CD4-positive, alpha-beta T cell treated with Interleukin-12 subunit alpha and Interleukin-12 subunit beta, for 1 hour (primary cell): ENCODE measurements at places on chromosomes 2 and 18.

DNA sequence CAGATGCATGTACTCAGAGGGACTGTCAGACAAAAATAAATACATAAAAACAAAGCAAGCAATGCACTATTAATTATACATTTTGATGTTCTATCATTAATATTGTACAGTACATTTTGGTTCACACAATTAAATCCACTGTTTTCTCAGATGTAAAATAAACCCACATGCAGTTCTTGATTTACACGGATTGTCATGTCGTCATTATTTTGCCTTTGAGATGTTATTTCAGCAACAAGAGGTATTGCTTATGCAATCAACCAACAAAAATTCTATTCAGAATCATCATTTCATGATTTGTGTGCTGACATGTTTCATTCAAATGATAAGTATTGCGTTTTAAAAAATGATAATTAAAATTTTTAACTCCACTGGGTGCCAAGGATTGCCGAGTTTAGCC lies 79.2 kb downstream of the TSHZ1 start:
- DNase-seq, result no peak

- DNase-seq, result no peak
These were observed 316.6 kb upstream of the CHST9 start for GRCh38 chr18:27501671-27502070.

- DNase-seq, result peak; percentile 52
These were observed 23.7 kb downstream of the METTL4 start for GRCh38 chr18:2547477-2548087.

DNA sequence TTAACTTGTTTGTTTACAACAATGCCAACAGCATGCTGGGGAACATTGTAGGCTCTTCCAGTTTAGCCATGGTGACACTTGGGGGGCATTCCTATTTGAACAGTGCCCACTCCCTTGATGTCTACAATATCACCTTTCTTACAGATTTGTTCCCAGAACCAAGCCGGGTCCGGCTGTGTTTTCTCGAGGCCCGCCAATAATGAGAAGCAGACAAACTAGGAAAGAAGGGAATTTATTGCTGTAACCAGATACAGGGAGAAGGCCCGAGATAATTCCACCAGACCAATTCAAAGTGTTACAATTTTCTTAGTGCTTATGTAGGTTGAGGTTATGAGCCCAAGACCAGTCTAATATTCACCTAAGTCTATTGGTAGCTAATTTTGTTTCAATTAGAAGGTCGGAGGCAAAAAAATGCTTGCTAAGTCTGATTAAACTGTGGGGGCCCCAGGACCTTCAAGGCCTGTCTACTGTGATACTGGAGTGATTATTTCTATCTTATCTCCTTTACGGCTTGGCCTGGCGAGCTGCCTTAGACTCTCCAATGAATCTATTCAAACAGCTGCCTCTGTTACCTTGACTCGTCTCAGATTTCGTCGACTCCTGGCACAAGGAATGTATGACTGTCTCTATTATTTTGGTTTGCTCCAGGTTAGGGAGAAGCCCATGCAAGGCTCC lies 59.1 kb upstream of the PSME4 start:
- DNase-seq, result no peak

GRCh38 chr2:55999790-56000189 lies 76.2 kb upstream of the EFEMP1 start:
- DNase-seq, result no peak

GRCh38 chr18:76464281-76465259 lies 30.5 kb downstream of the ZNF516 start:
- no peak for DNase-seq
